NCI-H524 (cell line): ENCODE measurements at places on chromosomes 6 and 20.
A peak's percentile ranks its signal among the peaks of the same experiment; 100 is the strongest.

GRCh38 chr20:22411627-22412450 lies 172.5 kb downstream of the FOXA2 start:
- no peak for DNase-seq

- no peak for DNase-seq
These were observed 306.4 kb upstream of the RNF217 start for GRCh38 chr6:124655866-124656265.

DNA sequence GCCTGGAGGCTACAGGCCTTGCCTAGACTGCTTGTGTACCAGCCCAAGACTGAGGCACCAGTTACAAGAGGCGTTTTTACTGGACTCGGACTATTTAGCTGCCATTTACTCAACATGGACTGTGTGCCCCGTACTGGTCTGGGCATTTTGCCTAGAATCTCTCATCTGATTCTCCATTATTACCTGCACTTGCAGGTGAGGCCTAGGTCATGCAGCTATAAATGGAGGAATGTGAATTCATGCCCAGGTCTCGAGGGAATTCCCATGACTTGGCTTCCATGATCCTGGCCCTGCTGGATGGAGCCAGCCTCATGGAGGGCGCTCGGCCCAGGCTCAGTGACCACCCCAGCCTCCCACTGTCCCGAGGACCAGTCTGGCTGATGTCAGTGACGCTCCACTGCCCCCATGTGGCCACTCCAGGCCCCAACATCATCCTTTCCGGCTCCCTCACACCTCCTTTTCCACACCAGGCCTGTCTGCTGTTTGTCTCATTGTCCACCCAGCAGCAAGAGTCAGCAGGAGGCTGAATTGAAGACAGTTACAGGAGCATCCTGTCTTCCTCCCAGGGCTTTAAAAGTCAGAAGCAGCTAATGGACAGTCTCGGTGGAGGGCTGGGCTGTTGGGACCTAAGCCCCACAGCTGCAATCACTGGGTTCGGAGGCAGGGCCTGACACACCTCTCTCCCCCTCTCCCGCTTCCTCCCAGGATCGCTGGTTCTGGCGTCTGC lies 8.7 kb downstream of the MMP24OS start:
- DNase-seq, result peak; percentile 48

GRCh38 chr6:129542705-129543104 lies 167.3 kb downstream of the ARHGAP18 start:
- DNase-seq, result no peak

DNA sequence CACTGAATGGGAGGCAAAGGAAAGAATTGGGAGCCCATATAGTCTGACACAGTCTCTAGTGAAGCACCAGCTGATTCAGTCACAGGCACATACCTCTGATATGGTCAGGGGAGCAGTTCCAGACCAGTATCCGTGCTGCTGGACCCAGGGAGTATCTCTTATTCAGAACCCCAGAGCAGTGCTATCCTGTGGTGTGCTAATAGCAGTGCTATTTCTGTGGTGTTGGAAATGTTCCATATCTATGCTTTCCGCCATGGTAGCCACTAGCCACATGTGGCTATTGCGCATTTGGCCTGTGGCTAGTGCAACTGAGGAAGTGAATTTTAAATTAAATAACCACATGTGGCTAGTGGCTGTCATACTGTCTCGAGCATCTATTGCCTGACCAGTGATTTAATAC lies 11.0 kb downstream of the SCUBE3 start:
- DNase-seq, result no peak

DNA sequence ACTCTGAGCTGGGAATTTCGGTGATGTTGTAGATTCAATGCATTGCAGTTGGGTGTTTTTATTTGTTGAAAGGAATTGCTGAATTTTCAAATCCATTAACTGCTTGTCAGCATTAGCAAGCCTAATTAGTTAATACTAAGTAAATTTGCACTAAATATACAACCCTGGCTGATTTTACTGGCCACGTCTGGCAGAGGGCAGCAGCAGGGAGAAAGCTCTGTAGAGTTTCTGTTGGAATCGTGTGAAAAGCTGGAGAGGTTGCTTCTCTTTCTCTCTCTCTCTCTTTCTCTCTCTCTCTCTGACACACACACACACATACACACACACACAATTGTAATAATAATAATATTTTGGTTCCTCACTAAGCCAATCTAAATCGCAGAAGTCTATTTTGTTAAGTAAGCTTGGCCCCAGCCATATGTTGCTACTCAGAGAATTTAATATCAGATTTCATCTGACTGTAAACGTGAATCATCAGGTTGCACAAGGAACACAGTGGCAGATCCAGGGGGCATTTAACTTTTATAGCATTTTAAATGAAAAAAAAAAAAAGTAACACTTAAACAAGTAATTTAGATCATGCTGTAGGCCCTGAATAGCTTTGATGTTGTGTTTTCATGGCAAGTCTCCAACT lies 289.5 kb downstream of the ESR1 start:
- DNase-seq, result peak; percentile 92

GRCh38 chr6:10582774-10583508 lies 61.8 kb downstream of the GCNT2 start:
- peak; percentile 4 for DNase-seq

- no peak for DNase-seq
These were observed 98.8 kb upstream of the BEND6 start for GRCh38 chr6:56856036-56856580.

GRCh38 chr20:18504479-18505060 lies 3.2 kb upstream of the SEC23B start:
- DNase-seq, result peak; percentile 12
